ENCODE measurements at places on chromosomes 13 and 19.
A peak's percentile ranks its signal among the peaks of the same experiment; 100 is the strongest.

GRCh38 chr13:81446441-81446840, 1105.5 kb upstream of the SPRY2 start:
- DNase-seq: no peak

DNA sequence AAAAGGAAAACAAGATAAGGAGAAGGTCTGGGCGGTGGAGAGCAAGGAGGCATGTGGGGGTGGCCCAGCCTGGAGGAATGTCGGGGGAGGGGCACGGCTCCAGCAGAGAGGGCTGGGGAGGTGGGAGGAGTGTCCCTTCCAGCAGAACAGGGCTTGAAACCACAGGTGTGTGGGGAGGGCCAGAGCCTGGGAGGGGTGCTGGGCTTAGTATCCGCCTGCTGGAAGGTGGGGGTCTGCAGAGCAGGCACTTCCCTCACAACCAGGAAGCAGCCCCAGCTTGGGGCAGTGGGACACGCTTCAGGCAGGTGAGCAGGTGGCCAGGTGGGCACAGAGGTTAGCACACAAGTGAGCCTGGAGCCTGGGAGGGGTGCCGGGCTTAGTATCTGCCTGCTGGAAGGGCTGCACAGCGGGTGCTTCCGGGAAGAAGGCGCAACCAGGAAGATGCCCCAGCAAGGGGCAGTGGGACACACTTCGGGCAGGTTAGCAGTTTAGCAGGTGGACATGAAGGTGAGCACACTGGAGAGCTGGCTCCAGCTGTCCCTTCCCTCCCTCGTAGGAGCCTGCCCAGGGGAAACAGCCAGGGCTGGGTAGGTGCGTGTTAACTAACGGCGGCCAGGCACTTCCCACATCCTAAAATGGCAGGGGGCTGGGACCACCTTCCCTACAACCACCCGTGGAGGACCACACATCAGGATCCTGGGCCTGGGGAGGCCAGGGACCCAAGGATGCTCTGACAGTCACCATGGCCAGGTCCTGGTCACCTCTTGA, 3.0 kb downstream of the GAS6 start:
- no peak for DNase-seq

DNA sequence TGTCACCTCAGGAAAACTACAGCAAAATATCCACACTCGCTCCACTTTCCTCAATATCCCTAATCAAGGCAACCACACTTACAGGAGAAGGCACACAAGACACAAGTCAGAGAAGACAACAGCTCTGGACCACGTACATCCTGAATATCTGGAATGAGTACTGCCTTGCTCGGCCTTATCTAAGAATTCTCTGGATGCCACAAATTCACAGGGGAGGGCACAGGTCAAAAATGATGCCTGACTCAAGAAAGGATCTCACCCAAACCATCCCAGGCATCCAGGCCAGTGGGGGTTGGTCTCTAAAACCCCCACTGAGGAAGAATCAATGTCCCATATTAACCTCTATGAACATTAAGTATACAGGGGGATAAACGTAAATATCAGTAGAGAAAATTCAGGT, 29.9 kb downstream of the ATP7B start:
- no peak for DNase-seq

- no peak for DNase-seq
Observed at GRCh38 chr13:23828086-23828485, 61.1 kb downstream of the MIPEP start.

GRCh38 chr19:28463493-28464053, 749.4 kb downstream of the UQCRFS1 start:
- DNase-seq: no peak

DNA sequence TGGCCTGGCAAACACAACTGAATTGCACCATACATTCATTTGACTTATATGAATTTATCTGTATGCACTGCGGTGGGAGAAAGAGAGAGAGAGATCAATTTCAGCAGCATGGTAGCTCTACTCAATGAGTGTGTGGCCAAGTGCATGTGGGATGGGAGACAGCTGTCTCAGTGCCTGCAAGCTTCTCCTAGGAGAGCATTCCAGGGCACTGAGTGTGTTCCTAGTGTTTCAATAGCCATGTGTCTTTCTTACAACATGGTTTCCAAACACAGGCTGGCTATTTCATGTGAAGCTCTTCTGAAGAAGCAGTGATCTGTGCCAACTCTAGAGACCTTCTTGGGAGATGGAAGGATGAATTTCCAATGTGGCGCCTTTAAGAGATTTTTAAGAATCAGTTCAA, 43.5 kb downstream of the NEK5 start:
- no peak for DNase-seq

DNA sequence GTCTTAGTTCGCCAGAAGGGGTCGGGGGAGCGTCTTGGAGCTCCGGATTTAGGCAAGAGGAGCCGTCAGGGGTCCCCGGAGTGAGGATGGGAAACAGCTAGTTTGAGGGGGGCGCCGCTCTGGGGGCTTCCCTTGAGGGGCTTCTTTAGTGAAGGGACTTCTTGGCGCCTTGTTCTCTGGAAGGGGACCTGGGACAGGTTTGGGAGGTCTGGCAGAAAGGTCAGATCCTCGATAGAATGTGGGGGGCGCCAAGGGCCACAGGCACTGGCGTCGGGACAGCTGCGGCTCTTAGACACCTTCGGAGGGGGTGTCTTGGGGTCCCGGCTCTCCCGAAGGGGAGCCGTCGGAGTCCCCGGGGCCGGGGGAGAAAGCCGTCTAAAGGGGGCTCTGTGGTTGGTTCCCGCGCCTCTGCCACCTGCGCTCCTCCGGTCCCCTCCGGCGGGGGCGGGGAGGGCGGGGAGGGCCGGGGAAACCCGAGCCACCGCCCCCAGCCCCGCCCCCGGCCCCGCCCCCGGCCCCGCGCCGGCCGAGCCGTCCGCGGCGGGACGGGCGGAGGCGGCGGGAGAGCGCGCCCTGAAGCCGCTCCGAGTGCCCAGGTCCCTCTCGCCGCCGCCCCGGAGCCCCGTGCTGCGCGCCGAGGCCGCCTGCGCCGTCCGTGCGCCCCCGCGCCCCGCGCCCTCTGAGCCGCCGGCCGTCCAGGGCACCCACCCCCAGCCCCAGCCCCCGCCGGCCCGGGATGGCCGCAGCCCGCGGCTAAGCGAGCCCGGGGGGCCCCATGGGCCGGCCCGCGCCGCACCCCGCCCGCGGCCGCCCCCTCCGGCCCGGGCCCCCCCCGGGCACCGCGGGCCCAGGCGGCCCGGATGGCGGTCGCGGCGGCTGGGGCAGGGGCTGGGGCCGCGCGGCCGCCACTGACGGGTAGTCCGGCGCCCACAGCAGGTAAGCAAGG, at the start of gene NRTN:
NRTN (plus strand) TSS at position 552 of the 946 bp plus-strand sequence. CDS start 19,099 bp downstream, outside the sequence.
- no peak for DNase-seq

DNA sequence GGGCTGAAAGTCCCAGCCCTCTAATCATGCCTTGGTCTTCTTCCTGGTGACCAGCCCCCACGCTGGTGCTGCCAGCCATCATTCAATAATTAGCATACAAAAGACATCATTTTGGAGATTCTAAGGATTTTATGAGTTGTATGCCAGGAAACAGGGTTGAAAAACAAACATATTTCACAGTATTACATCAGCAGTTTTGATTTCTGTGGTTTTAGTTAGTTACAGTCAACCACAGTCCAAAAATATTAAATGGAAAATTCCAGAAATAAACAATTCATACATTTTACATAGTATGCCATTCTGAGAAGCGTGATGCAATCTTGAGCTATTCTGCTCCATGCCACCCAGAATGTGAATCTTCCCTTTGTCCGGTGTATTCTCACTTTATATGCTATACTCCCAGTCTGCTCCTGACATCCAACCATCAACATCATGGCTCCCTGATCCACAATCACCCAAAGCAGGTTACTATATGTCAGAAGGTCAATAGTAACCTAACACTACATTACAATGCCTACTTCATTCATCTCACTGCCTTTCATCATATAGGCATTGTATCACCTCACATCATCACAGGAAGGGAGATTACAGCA, 49.2 kb downstream of the STOML3 start:
- peak; percentile 3 for DNase-seq

DNA sequence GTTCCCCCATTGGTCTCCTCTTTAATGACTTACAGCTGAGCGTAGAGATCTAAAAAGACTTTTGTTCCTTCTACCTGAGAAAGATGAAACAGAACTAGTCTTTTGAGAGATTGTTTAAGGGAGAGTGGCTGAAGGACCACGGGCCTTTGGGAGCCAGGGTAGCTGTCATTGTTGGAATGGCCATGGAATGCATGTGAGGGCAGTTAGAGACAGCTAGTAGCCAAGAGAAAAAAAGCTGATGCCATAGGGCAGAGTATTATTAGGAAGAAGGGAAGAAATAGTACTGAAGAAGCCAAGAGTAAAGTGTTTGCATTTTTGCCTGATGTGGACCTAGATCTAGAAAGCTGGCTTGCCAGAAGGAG, 5.6 kb downstream of the ZNF507 start:
- no peak for DNase-seq

GRCh38 chr13:47835470-47836228, 165.4 kb downstream of the SUCLA2 start:
- peak; percentile 45 for DNase-seq

DNA sequence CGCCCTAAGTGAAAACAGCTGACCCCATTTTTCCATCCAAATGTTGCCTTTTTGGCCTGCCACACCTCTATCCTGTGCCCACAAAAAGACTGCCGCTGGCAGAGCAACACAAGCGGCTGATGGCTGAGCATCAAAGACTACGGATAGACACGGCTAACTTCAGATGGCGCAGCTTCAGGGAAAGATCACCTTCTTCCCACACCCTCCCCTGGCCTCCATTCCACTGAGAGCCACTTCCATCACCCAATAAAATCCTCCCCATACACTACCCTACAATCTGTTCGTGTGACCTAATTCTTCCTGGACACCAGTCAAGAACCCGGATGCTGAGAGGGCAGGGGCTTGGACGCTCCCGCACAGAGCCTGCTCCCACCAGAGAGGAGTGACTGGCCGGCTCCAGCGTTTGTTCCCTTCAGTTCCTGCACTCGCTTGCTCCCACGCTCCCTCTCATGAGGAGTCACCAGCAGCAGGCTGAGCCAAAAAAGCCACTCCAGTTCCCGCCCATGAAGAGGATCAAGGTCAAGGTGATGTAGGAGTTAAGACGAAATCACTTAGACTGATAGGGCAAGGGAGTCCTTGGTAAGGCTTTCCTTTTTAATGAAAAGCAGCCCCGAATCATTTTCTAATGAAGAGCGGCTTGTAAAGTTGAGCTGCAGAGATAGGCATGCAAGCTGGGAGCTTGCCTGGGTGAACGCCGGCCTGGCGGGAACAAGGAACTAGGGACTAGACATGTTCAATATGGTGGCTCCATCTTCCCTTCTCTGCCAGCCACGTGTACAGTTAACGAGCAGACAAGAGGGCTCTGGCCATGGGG, 35.7 kb downstream of the TSKS start:
- no peak for DNase-seq

GRCh38 chr13:20431080-20431479, 94.6 kb downstream of the CRYL1 start:
- no peak for DNase-seq

DNA sequence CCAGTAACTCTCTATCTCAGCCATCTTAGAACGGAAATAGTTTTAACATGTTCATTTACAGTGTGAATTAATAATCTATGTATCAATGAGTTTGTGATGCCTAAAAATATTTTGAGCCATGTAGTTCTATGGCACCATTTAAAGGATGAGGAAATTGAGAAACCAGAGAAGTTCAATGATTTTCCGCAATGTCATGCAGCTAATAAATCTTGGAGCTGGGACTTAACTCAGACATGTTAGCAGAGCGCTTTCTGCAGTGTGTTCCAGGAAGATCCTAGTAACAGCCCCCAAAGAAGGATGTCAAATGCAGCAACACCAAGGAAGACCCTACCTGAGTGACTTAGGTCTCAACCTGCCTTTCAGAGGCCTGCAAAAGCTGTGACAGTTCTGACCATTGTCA, 99.3 kb upstream of the RAP2A start:
- no peak for DNase-seq

DNA sequence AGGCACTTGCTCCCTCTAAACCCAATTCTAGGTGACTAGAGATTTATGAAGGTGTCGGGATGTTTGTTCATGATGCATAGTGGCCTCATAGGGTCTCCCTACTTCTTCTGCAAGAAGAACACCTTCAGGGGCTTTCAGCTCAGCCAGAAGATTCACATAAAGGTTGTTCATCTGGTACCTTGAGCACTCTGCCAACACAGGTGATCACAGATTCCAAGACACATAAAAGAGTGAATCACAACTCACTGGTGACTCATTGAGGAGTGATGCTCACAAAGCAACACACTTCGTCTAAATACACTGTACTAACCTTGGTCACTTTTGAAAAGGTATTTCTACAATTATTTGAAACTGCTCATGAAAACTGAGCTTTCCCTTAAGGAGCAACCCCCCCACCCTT, 6.8 kb upstream of the ZNF324 start:
- DNase-seq: peak; percentile 28

DNA sequence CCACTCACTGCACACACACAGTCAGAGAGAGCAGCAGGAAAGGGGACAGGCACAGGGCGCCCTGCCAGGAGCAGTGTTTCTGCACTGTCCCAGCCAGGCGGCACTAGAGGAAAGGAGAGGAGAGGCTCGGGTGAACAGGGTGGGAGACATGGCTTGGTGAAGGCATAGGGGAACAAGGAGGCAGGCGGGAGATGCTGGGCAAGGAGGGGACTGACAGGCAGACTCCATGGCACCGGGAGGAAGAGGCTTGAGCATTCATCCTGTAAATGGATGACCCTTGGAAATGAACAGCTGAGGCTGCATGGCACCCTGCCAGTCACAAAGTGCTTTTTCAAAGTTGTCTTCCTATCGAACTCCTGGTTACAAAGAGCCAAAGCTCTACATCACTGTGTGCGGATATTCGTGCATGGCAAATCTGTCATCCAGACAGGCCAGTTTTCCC, 22.4 kb downstream of the MED26 start:
- no peak for DNase-seq

DNA sequence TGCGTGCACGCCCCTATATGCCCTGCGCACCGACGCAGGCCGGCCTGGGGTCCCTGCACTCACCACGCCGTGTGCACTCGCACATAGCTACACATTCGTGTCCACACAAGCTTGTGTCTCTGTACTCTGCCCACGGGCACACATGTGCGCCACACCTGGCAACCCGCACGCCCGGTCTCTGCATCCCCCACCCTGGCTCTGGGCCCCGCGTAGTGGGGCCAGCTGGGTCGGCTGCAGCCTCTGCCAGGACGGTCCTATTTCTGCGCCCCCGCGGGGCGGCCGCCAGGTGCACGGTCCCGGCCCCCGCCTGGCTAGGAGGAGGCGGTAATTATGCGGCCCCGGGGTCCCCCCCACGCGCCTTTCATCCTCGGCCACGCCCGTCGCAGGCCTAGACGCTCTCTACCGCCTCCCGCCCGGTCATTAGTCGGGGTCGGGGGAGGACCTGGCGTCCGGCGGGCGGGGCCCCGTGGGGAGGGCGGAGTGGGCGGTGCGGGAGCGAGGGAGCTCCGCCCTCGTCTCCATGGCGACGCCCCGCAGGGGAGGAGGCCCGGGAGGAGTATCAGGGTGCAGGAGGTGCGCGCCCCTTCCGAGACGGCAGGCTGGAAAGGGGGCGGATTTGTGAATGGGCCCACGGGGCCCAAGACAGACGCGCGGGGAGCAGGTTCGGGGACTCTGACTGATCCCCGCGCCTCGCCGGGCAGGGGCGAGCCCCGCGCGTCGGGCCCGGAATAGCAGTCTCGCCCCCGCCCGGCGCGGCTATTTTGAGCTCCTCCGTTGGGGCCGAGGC, 2.8 kb upstream of the CIRBP start:
- peak; percentile 89 for DNase-seq

- DNase-seq: peak; percentile 52
Observed at GRCh38 chr19:12828494-12828893, 5.9 kb downstream of the RTBDN start.

- DNase-seq: peak; percentile 15
Observed at GRCh38 chr19:20503476-20503875, 62.1 kb downstream of the ZNF737 start.

All from M059J (cell line).